Activated T-cell treated with anti-CD3 and anti-CD28 coated beads for 1 hour (primary cell): ENCODE measurements at places on chromosomes 1 and 21.

DNA sequence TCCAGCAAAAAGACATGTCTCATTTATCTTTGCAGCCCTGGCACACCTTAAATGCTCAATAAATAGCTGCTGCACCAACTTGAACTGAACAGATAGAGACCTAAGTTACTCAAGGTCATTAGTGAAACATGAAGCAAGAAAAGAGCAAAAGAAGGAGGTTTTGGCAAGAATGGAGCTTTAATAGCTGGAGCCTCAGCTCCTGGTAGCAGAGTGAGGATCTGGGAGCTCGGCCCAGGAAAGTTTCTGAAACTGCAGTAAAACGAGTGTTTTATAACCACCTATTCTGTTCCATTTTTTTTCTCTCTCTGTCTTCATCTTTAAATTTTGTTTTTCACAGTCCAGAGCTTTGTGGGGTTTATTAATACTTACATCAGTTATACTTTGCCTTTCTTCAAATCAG lies 207.5 kb downstream of the SETD4 start:
- no peak for DNase-seq

- no peak for DNase-seq
Observed at GRCh38 chr1:22508329-22508728, 55.0 kb upstream of the EPHA8 start.

DNA sequence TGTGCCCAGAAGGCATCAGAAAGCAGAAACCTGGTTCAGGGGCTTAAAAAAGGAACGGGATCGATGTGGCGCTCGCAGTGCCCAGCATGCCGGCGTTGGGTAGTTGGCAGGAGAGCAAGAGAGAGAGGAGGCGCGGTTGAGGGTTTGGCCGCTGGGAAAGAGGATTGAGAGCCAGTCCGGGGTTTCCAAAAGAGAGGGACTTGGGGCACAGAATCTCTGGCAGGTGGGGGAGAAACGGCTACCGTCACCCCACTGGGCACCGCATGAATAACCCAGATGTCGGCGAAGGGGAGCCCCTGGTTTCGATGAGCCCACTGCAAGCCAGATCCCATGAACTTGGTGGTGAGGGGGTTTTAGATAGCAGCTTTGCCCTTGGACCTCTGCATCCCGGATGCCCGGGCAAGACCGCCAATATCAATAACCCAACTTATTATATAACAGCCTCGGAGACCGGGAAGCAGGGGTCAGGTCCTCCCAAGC lies 60.4 kb upstream of the ACOT11 start:
- no peak for DNase-seq

- DNase-seq: no peak
Observed at GRCh38 chr1:206970446-206970845, at the start of gene FCAMR. Gene FCAMR (minus strand): TSS chr1:206970460. CDS start chr1:206970125, 335 bp downstream.
